ENCODE measurements at places on chromosomes 6 and 20.
A peak's percentile ranks its signal among the peaks of the same experiment; 100 is the strongest.

DNA sequence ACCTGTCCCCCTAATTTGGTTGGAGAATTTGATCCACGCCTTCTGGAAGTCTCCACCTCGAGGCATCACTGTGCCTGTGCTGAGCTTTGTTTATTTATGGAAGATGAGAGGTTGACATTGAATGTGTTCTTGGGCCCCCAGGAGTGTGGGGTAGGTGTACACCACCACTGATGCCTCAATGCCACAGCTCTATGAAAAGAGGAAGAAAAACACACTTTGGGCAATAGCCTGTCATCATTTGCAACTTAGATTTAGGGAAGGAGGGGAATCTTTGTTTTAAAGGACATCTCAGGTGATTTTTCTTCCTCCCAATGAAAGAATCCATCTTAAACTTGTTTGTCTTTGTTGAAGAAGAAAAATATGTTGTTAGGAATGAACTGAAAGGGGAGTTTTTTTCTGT is 42.6 kb downstream of the TBC1D7 start:
- DNase-seq = no peak

- DNase-seq = no peak
These were observed 1.9 kb upstream of the SFT2D1 start for GRCh38 chr6:166344240-166344639.

- peak; percentile 55 for DNase-seq
These were observed 22.4 kb downstream of the JAG1 start for GRCh38 chr20:10651227-10651990.

- no peak for DNase-seq
These were observed 9.6 kb upstream of the BTN3A2 start for GRCh38 chr6:26355366-26355765.

DNA sequence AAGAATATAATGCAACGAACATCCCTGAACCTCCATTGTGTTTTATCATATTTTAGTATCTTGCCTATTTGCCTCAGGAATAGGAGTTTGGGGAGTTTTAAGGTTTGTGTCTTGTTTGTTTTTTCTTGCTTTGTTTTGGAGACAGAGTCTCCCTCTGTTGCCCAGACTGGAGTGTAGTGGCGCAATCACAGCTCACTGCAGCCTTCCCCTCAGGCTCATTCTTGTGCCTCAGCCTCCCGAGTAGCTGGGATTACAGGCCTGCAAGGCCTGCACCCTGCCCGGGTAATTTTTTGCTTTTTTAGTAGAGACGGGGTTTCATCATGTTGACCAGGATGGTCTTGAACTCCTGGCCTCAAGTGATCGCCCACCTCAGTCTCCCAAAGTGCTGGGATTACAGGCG is 63.3 kb upstream of the CARMIL1 start:
- no peak for DNase-seq

DNA sequence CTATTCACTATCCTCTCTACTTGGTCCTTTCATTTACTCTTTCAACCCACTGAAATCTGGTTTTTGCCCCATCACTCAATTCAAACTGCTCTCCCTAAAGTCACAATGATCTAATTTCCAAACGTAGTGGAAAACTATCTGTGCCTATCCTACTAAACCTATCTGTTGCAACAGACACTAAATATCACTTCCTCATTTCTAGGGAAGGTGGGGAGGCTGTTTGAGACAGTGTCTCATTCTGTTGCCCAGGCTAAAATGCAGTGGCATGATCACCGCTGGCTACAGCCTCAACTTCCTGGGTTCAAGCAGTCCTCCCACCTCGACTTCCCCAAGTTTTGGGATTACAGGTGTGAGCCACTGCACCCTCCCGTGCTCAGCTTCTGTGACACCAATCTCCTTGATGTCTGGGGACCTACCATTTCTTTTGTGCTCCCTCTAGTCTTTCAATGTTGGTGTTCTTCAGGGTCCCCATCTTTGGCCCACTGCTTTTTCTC is 8.8 kb downstream of the RANBP9 start:
- no peak for DNase-seq

DNA sequence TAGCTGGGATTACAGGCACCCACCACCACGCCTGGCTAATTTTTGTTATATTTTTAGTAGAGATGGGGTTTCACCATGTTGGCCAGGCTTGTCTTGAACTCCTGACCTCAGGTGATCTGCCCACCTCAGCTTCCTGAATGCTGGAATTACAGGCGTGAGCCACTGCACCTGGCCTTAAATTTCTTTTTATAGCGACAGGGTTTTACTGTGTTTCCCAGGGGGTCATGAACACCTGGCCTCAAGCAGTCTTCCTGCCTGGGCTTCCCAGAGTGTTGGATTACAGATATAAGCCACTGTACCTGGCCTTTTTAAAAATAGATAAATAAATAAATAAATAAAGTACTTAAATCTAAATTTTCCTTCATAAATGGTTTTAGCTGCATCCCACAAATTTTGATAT is 57.5 kb downstream of the LIN28B start:
- no peak for DNase-seq

DNA sequence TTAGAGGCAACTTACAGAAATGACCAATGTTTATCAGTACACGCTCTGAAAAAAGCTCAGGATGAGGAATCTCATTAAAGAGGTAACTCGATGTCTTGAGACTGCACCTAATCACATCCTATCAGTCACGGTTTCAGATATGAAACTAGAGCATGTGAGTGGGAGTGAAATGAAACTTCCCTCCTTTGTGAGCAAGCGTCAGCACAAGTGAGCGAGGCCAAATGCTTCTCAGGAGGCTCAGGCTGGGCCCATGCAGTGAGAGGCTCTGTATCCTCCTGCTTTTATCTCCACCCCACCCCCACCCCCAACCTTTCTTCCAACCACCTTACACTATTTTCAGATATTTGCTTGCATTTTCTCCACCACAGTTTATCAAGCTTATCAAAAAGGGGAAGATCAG is 140.8 kb upstream of the RIMS1 start:
- no peak for DNase-seq

DNA sequence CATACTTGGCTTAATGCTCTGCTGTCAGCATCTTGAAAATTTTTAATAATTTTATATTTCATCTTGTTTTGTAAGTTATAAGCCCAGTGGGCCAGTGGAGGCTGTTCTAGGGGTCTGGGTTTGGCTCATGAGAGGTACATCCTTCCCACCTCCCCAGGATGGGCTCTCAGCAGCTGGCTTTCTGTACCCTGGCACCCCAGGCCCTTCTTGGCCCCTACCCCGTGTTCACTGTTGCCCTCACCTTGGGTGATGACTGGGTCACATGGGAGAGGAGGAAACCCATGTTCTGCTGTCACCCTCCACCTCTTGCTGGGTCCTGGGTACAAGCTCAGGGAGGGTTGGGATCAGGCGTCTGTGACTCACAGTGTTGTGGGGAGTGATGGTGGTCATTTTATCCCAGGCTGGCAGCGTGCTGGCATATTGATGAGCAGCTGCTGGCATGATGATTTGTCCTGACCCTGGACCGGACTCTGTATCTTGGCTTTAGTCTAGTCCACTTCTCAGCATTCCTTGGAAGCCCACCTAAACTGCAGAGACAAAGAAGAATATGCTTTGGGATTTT is 34.6 kb downstream of the SLC16A10 start:
- no peak for DNase-seq

DNA sequence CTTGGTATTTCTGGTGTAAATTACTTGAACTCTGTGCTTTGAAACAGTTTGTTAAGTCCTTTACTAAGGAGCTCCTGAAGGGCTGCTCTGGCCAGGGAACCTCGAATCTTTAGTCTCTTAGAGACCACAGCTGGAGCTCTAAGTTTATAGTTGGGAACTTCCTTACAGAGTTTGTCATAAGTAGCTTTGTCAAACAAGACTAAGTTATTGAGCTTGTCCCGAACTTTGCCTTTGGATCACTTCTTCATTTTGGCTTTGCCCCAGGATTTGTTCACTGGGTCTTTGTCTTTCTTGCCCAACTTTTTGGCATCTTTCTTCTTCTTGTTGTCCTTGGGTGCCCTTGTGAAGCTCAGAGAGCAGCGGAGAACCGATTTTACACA is 64.8 kb downstream of the FAM50B start:
- DNase-seq = no peak

GRCh38 chr20:57805747-57806146 is 95.9 kb upstream of the PMEPA1 start:
- DNase-seq = no peak

- no peak for DNase-seq
These were observed 12.7 kb upstream of the PRELID3B start for GRCh38 chr20:59055302-59055701.

GRCh38 chr20:38152621-38153221 is 12.3 kb downstream of the TGM2 start:
- DNase-seq = peak; percentile 70

- no peak for DNase-seq
These were observed 11.9 kb downstream of the SERPINB9 start for GRCh38 chr6:2890976-2891767.

GRCh38 chr6:36659271-36659670 is 19.2 kb upstream of the CDKN1A start:
- peak; percentile 48 for DNase-seq

GRCh38 chr6:88712243-88712936 is 251.0 kb downstream of the RNGTT start:
- no peak for DNase-seq

DNA sequence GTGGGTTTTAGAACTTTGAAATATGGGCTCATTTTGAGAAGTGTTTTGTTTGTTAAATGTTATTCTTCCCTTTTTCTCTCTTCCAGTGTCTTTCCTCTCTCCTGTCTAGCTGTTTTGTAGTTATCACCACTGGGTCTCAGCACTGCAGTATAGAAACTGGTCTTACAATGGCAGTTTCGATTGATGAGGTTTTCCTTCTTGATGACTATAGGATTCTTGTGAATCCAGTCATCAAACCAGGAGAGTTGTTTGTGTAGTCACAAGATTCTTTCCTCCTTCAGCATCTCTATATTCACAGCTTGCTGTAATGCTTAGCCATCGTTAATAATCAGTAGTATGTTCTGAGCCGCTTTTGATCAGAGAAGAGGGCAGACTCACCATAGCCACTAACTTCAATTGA is 172.3 kb downstream of the OGFRL1 start:
- no peak for DNase-seq

- no peak for DNase-seq
These were observed 103.1 kb upstream of the ID4 start for GRCh38 chr6:19734061-19734460.

GRCh38 chr20:19583532-19584175 is 174.4 kb upstream of the RIN2 start:
- peak; percentile 63 for DNase-seq

GRCh38 chr20:62962891-62963613 is 10.5 kb downstream of the SLC17A9 start:
- DNase-seq = no peak

- DNase-seq = no peak
These were observed 67.6 kb downstream of the SLC22A2 start for GRCh38 chr6:160190973-160191372.

DNA sequence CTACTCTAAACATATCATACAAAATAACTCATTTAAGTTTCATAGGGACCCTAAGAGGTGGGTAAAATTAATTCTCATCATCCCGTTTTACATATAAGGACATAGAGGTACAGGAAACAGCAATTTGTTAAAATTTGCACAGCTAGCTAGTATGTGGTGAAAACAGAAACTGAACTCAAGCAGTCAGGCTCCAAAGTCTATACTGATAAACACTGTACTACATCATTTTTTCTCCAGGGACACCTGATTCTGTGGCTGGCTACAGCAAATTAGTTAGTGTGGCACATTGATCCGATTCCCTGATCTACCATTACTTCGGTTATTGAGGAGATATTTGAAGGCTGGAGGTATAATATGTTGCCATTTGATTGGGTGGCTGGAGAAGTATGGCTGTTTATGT is 36.2 kb upstream of the E2F3 start:
- DNase-seq = no peak

DNA sequence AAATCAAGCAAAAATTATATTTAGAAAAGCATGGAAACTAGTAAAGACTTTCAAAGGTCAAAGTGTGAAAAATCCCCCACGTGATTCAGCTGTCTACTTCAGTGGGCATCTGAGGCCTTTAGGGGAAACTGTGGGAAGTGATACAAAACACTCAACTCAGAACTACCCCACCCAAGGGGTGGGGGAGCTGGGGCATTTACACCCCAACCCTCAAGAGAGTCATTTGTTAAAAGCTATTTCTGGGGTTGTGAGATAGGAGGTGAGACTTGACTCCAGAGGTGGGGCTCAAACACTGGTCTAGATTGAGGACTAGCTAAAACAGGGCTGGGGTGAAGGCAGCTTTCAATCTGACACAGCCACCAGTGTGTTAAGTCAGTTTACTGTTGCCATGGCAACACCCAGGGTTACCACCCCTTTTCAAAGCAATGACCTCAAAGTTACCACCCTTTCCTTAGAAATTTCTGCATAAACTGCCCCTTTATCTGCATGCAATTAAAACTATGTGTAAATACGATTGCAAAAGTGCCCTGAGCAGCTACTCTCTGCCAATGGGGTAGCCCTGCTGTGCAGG is 9.9 kb upstream of the GTSF1L start:
- DNase-seq = no peak

- no peak for DNase-seq
These were observed 50.7 kb downstream of the LRFN2 start for GRCh38 chr6:40536442-40536841.

DNA sequence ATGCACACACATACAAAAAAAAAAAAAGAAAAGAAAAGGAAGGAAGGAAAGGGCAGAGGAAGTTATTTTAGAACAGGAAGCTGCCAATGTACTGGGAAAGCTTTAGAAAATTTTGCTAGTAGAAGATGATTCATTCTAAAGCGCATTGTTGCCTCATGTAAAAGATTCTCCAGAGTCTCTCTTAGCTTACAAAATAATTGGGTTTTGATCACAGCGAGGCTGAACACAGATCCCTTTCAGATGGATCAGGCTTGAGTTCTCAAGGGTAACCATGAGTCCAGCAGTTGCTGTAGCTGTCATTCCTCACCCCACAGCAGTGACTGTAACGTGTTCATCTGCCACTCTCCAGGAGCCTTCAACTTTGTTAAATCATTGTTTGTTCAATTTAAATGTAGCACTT is 81.9 kb downstream of the PHACTR2 start:
- DNase-seq = no peak

GRCh38 chr20:11304795-11305194 is 612.9 kb upstream of the BTBD3 start:
- DNase-seq = no peak
